ENCODE measurements at places on chromosomes 7 and 10.

GRCh38 chr7:100818366-100818765 lies 9.0 kb downstream of the EPHB4 start:
- no peak for DNase-seq

DNA sequence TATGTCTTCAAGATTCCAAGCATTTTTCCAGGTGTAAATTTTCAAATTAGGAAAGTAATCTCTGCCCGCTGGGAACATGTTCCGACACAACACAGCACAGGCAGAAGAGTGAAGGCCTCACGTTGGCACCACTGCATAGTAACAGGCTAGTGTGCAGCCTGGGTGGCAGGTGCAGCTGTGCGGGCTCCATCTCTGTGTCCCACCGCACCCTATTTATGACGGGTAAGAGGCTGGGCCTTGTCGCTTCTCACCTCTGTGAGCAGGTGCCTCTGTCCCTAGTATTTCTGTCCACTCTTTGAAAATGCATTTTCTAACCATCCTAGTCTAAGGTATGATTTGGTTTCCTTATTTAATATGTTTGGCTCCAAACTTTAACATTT lies 24.1 kb downstream of the VIPR2 start:
- no peak for DNase-seq

DNA sequence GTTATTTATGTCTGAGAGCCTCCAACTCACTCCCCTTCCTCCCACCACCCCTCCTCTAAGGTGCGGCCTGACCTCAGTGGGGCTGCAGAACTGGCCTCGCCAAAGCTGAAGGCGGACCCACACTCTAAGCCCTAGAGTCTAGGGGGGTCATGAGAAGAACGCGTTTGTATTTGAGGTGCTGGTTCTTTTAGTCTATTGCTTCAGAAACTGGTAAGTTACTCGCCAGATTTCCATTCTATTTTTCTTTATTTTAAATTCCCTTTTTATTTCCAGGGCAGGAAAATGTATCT lies 357.5 kb downstream of the DNAJB6 start:
- DNase-seq: no peak

- DNase-seq: no peak
These were observed 23.8 kb downstream of the DNAJB6 start for GRCh38 chr7:157360483-157361025.

- no peak for DNase-seq
These were observed 6.5 kb upstream of the NANOS1 start for GRCh38 chr10:119022846-119023552.

GRCh38 chr10:58590152-58590840 lies 77.6 kb downstream of the BICC1 start:
- DNase-seq: no peak

GRCh38 chr10:5565205-5565545 lies 40.4 kb downstream of the CALML3 start:
- no peak for DNase-seq

- no peak for DNase-seq
These were observed 41.5 kb downstream of the PRF1 start for GRCh38 chr10:70561070-70561469.

DNA sequence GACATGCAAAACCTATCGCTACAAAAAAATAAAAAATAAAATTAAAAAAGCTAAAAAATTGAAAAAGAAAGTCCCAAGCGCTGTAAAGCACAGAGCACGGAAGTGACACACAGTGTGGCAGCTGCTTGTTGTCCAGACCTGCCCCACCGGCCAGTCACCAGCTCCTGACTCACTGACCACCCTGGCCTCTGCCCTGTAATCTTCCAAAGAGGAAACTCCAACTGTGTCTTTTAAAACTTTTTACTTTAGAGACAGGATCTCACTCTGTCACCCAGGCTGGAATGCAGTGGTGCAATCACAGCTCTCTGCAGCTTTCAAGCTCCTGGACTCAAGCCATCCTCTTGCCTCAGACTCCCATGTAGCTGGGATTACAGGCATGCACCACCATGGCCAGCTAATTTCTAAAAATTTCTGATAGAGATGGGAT lies 23.6 kb downstream of the GNA12 start:
- DNase-seq: no peak

- no peak for DNase-seq
These were observed 643 bp downstream of the SMO start for GRCh38 chr7:129188892-129189660.

GRCh38 chr10:97664282-97664850 lies 22.7 kb downstream of the AVPI1 start:
- DNase-seq: no peak

- no peak for DNase-seq
These were observed 5.7 kb downstream of the ANKRD1 start for GRCh38 chr10:90914992-90915765.

DNA sequence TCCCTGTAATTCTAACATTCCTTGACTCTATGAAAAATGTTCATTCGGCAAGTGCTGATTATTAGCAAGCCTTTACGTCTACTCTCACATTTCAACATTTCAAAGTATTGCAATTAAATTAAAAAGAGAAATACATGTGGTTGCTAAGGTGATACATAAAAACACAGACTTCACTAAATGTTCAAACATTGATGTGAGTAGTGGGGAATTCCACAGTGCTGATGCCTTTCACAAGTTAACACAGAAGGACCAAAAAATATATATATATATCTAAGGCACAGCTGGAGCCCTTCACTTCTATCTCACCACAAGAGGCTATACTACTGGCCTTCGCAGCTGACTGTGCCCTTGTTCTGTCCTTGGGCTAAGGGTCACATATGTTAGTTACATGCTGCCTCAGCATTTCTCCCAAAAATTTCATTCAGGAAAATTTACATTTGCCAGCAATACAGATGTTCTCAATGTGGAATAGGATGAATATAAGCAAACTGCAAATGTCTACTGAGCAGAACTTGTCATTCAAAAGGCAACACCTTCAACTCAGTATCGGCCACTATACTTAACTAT lies 13.9 kb downstream of the CTTNBP2 start:
- no peak for DNase-seq

DNA sequence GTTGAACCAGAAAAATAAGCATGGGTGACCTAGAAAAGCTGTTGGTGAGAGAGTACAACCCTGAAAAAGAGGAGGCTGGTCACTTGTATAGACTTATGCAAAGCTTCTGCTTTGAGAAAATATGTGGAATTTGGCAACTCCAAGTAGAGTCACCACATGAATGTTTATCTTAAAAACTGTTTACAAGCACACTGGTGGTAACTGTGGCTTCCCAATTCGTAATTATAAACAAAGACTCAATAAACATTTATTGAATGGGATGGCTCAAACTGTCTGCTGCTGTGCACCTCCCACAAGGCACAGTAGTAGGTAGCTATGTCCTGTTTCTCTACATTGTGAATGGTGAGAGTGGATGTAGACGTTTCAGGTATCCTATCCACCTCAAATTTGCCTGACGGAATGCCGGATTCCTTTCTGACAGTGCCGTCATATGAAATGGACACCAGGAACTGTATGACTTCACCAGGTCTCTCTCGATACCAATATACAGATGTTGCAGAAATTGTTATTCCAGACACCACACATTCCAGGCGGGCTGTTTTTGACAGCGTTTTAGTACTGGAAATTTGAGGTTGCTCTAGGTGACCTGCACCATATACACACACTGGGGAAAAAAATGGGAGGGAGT lies 43.4 kb upstream of the TARP start:
- no peak for DNase-seq

DNA sequence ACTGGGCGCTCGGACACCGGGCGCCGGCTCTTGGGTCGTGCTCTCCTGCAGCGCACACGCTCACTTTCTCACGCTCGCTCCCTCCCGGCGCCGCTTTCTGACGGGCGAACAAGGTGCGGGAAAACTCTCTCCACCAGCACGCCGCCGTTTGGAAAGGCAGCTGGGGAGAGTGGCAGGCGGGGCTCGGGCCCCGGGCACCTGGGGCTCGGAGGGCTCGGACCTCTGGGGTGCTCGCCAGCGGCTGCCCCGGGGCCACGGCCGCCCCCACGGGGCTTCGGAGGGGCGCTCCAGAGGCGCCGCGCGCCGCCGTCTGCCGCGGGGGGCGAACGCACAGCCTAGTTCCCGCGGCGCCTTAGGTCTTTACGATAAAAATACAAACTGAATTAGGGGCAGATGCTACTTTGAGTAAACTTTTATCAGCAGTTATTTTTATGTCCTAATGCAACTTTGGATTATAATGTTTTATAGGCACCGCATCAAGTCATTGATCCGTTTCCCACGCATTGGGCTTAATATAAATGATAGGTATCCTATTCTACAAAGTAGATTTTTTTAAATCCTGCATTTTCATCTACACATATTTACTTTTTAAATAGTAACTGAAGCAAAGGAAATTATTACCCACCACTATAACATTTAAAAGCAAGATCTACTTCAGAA lies 535 bp upstream of the EPC1 start:
- DNase-seq: no peak

DNA sequence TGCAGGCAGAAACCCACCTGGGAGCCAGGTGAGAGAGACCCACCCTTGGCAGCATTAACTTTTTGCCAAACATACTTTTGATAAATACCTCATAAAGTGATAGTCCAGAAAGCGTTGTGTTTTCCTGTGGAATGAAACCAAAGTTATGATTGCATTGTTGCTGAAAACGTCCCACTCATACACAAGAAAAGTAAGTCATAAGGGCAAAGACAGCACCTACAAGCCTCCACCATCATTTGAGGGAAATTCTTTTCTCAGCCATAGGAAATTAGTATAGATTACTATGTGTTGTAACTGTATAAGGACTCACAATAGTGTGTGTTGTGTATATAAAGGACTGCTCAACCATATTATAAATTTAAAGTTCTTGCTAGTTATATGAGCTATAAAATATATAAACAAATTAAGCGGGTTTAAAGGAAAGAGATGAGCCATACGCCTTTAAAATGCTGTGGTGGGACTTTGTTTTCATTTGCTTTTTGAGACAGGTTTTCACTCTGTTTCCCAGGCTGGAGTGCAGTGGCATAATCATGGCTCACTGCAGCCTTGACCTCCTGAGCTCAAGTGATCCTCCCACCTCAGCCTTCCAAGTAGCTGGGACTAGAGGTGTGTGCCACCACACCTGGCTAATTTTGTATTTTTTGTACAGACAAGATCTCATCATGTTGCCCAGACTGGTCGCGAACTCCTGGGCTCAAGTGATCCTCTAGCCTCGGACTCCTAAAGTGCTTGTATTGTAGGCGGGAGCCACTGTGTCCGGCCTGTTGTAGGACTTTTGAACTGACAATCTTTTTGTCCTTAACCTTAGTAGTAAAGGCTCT lies 160.8 kb downstream of the PKD1L1 start:
- DNase-seq: no peak

GRCh38 chr7:87627634-87627994 lies 584 bp upstream of the RUNDC3B start:
- DNase-seq: no peak

GRCh38 chr7:71784781-71785180 lies 627.4 kb downstream of the CALN1 start:
- DNase-seq: no peak

DNA sequence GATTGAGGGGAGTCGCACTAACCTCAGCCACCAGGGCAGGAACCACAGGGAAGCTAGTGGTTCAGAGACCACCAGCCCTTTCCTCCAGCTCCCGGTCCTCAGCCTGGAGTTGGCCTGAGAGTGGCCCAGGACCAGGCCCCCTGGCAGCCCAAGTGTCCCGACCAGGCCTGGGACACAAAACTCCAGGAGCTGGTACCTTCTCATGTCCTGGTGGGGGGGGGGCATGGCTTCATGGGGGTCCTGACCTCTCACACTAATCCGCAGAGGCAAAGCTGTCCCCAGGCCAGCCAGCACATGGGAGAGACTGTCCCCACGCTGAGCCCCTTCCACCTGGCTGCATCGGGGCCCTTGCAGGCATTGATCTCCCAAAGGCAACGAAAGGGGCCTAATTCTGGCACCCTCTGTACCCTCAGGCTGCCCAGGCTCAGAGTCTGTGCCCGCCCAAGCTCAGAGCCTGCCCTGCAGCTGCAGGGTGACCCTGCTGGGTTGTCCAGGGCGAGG lies 28.2 kb downstream of the GPRIN2 start:
- DNase-seq: no peak

DNA sequence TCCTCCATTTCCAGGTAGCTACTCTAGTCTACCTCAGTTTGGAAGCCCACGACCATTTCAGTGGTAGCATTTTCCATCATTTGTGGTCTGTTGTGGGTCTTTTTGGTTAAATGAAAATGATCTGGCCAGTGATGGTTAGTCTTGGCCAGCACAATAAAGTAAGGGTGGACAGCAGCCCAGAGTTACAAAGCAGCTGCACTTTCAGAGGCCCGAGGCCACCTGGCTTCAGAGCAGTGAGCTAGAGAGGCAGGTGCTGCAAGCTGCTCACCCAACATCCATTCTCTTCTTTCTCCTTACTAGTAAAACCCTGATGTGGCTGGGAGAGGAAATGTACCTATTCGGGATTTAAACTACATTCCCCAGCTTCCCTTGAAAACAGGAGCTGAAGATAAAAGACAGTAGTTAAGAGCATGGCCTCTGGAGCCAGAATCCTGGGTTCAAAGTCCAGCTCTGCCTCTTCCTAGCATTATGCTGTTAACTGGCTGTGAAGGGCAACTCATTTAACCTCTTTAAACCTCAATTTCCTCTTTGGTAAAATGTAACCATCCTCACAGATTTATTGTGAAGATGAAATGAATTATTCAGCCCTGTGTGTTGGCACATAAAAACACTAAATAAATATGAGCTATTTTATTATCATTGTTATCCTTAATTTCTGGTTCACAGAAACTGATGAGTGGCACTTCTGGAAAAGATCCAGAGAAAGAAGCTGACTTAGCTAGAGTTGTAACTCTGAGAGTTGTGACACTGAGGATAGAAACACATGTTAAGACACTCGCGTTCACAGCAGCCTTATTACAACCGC lies 517.4 kb downstream of the PARD3 start:
- DNase-seq: no peak

- no peak for DNase-seq
These were observed 52.1 kb downstream of the SUFU start for GRCh38 chr10:102555781-102556328.

GRCh38 chr7:139747662-139748372 lies 30.0 kb downstream of the HIPK2 start:
- no peak for DNase-seq

DNA sequence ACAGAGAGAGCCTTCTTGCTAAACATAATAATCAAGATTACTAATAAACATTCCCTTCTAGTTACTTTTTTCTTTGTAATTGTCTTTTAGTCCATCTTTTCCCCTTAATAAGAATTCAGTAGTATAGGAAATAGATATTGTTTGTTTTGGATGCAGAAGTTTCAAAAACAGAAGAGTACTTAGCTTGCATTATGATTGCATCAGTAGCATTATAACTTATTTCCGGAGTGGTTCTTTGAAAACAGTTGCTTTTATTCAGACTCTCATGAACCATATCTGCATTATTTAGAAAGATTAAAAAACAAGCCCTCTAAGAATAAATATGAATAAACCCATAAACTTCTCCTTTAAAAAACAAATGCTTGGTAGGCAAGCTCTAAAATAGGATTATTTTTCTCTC lies 34.0 kb upstream of the DKK1 start:
- no peak for DNase-seq

DNA sequence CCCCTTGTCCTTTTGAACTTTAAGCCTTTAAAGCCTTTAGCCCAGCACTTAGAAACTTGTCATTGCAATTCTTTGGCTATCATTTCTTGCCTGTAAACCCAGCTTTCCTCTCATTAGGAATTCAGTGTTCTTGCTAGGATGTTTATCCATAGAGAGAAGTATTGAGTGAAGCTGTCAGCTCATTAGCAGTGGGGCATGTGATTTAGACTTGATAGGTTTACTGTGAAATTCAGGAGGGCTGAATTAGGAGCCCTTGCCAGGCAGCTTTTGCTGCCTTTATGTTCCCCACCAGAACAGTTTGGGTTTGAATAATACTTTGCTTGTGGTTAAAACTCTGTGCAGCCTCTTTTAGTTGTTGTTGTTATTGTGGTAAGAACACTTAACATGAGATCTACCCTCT lies 39.5 kb downstream of the LHFPL3 start:
- no peak for DNase-seq

- DNase-seq: no peak
These were observed 21.8 kb upstream of the HIPK2 start for GRCh38 chr7:139799586-139799985.
